ENCODE measurements at places on chromosomes 13 and 19.

- no peak for DNase-seq
Measured at GRCh38 chr13:36051082-36051481, 80.1 kb downstream of the DCLK1 start.

- no peak for DNase-seq
Measured at GRCh38 chr13:111789011-111789410, 277.9 kb upstream of the SOX1 start.

DNA sequence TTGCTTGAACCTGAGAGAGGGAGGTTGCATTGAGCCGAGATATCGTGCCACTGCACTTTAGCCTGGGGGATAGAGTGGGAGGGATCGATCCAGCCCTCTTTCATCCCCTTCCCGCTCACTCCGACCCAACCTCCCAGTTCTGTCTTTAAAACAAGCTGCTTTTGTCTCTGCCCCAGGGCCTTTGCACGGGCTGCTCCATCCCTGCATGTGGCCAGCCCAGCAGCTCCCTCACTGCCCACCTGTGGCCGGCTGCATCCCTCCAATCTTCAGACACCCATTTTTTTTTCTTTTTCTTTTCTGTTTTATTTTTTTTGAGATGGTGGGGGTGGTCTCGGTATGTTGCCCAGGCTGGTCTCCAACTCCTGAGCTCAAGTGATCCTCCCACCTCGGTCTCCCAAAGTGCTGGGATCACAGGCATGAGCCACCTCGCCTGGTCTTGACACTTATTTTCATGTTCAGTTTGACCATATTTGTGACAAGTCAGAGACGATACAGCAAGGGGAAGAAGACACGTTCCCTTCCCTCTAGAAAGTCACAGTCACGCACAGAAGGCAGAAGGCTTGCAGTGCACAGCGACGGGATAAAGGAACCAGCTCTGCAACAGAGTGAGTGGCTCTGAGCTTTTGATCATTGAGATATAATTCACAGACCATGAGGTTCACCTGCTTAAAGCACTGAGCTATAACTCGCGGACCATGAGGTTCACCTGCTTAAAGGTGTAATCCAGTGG, 31.8 kb downstream of the EFNA2 start:
- DNase-seq: no peak

GRCh38 chr19:41641879-41642485, 15.1 kb upstream of the CEACAM4 start:
- peak; percentile 26 for DNase-seq

- no peak for DNase-seq
Measured at GRCh38 chr13:34881494-34881893, 60.6 kb upstream of the NBEA start.

DNA sequence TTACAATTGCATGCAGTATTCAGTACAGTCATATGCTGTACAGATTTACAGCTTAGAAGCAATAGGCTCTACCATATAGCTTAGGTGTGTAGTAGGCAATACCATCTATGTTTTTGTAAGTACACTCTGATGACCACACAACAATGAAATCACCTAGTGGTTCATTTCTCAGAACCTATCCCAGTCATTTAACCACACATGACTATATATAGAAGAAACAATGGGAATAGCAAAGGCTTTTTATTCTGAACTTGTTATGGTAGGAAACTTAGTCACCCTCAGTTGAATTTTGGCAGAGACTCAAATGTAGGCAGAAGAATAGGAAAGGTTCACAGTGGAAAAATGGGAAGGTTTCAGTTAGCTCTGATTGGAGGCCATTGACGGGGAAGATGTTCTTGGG, 1075.1 kb upstream of the MIR17HG start:
- DNase-seq: no peak

DNA sequence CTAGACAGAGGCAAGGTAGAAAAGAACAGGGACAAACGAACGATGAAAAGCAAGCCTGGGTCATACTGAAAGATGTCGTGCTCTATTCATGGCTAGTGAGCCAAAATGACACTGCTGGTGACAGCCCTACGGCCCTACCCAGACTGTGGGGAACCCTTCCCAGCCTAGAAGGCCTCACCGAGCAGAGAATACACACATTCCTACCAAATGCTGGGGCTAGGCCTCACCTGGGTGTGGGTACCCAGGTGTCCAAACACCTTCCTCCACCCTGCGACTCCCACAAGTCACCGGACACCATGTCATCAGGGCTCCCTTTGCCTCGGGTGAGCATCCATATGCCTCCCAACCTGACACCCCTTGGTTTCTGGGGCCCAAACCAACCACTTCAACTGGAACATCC, 85.3 kb upstream of the DOCK9 start:
- no peak for DNase-seq

DNA sequence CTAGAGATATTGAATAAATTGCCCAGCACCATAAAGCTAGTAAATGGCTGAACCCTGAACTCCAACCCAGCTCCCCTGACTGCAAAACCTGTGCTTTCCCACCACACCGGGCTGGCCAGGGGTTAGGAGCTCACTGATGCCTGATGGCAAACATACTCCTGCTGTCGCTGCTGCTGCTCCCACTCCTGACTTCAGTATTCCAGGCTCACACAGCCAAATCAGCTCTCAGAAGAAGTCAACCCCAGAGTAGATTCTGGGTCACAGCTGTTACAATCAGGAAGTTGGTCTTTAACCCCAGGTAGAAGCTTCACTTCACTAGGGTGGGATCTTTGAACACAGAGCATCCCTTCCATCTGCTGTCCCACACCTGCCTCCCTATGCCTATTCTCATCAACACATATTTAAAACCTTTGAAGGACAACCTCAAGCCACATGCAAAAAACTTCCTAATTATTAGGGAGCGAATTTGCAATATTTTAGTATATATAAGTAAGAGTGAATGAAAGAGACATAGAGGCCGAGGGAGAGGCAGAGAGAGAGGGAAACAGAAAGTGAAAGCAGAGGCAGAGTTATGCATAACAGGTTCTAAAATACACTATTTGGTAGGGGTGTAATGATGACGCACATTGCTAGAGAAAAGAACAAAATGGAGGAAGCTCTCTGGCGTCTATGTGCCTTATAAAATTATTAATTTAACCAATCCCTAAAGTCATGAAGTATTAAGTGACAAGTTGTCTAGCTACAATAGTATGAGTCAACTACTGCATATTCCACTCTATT, 99.4 kb upstream of the SERP2 start:
- peak; percentile 24 for DNase-seq

- peak; percentile 21 for DNase-seq
Measured at GRCh38 chr13:27770809-27771208, 21.5 kb upstream of the GSX1 start.

Data from NCI-H1694 treated with DMSO at 0.1 percent for 48 hours (cell line).